ENCODE measurements at places on chromosomes 11 and 22.

GRCh38 chr11:64035576-64035975 is at the start of gene FLRT1:
FLRT1 (plus strand) TSS chr11:64035931; CDS start chr11:64116268, 80,337 bp downstream.
- DNase-seq: no peak

GRCh38 chr11:86039094-86039493 is 29.8 kb downstream of the PICALM start:
- DNase-seq: no peak

DNA sequence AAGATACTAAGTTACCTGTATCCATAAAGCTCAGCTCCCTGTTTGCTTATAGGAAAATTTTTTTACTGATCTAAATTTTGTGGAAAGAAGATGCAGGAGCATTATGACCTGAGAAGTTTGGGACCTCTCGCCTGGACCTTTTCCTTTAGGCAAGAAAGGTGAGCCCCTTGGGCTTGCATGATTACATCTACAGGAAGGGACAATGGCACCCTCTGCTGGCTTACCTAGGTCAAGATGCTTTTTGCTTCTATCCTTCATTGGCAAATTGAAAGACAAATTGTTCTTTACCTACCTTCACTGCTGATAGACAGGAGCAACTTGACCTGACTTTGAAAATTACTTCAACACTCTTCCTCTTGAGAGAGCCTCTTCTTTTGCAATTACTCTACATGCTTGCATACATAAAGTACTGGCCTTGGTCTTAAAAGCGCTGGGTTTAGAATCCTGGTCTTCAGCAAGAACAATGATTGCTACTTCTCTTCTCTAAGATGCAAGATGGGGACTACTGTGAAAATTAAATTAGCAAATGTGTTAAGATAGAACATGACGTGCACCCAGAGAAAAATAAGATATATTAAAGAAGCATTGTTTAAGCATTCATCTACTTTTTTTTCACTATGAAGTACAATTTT is 147.2 kb downstream of the TRPC6 start:
- no peak for DNase-seq

GRCh38 chr22:33073989-33074418 is 15.8 kb upstream of the SYN3 start:
- DNase-seq: no peak

DNA sequence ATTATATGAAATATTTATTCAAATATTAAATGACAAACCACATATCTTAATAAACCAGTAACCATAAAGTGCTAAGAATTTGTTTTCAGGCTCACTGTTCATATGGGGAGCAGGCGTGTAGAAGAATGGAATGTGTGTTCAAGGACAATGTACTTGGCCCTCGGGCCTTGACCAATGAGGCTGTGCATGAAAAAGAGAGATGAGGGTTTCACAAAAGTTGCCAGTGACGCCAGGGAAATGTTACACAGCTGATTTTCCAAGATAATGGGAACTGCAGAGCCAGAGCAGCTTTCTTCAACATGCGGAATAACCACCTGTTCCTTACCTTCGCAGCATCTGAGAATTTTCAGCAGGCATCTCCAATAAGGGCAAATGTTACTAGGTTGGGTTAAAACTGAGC is 4.2 kb downstream of the SF1 start:
- no peak for DNase-seq

DNA sequence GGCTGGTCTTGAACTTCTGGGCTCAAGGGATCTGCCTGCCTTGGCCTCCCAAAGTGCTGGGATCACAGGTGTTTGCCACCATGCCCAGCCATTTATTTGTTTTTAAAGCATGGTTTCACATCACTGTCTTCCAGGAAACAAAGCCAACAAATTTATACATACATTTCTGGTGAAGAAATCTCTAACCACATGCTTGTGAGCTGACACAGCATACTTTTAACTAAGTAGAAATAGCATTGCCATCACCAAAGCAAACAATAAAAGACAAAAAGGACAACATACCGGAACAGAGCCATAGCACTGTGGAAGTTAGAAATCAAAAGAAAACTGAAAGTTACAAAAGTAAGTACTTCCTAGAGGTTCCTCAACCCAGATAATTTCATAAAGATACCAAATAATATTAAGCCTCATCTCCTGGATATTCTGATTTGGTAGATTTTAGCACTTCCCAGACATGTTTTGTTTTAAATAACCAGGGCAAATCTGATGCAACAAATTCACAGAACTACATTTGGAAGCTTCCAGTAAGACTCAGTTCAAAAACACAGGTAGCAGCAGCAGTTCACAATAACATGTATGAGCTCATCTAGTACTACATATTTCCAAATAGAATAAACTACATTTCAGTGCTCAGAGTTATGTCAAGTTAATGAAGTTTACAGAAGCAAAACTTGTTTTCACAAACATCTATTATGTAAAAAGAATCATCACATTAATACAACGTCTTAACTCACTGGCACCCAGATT is 70.6 kb downstream of the RRAS2 start:
- DNase-seq: no peak

GRCh38 chr11:26244207-26244606 is 87.7 kb upstream of the ANO3 start:
- DNase-seq: no peak

DNA sequence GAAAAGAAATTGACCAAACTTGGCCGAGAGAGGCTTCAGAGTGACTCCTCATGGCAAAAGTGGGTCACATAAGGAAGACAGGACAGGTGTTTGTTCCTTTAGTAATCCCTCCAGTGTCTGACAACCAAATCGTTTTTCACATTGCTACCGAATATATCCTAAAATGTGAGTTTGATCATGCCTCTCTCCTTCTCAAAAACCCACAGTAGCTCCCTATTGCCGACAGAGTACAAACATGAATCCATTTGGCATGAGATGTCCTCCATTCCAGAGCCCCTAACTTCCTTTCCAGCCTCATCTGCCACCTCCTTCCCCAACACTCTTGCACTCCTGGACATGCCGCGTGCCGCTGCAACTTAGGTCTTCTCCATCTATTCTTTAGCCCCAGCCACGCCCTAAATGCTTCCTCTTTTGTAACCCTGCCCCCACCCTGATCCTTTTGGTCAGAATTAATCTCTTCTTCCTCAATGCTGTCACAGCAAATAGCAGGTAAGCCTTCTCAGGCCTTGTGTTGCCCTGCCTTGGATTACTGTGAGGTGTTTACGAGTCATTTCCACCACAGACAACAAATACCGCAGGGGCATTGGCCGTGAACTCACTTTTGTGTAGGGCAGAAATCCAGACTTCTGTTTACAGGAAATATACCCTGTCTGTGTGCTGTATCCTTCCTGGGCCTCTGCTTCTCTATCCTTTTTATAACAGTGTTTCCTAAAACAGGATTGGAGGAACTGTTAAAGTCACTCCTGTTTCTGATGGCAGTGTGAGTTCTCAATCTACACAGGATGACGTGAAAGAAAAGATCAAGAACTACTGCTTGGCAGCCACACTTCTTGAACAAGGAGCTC is 66.0 kb upstream of the FTH1 start:
- DNase-seq: no peak

DNA sequence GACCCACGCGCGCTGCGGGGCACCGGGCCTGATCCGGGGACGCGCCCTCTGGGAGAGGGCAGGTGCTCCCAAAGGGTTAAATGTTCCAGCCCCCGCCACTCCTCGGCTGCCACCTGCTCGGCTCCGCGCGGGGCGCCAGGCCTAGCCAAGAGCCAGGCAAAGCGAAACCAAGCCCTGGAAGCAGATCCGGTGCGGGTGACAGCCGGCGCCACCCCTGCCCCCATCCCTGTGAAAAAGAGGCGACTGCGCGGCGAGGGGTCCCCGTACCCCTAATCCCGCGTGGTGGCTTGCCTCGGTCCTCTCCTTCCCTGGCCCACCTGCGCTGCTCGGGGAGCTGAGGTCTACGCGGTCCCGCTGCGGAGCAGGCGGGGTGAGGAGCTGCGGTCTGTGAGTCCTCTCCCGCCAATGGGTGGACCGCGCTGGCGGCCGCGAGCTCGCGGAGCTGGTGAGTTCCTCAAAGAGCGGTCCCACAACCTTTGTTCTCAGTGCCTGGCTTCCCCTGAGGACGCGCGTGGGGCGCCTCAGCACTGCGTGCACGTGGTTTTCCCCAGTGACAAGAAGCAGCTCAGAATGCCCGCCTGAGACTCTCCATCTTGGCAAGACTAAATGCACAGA is at the start of gene ME3:
TSS of gene ME3 (minus strand) at position 610 of the 615 bp plus-strand sequence.
- peak; percentile 64 for DNase-seq

All from naive thymus-derived CD8-positive, alpha-beta T cell (primary cell).